ENCODE measurements at places on chromosomes 3 and 15.

- DNase-seq, result peak; percentile 42
These were observed 28.3 kb downstream of the GOLGA6A start for GRCh38 chr15:74053941-74054529.

GRCh38 chr15:69525543-69525942 lies 72.9 kb downstream of the RPLP1 start:
- DNase-seq, result no peak

- no peak for DNase-seq
These were observed 57.5 kb downstream of the MED12L start for GRCh38 chr3:151142929-151143328.

GRCh38 chr15:82105451-82106215 lies 59.8 kb upstream of the MEX3B start:
- no peak for DNase-seq

GRCh38 chr15:74322558-74323180 lies 44.8 kb downstream of the CYP11A1 start:
- DNase-seq, result peak; percentile 50

DNA sequence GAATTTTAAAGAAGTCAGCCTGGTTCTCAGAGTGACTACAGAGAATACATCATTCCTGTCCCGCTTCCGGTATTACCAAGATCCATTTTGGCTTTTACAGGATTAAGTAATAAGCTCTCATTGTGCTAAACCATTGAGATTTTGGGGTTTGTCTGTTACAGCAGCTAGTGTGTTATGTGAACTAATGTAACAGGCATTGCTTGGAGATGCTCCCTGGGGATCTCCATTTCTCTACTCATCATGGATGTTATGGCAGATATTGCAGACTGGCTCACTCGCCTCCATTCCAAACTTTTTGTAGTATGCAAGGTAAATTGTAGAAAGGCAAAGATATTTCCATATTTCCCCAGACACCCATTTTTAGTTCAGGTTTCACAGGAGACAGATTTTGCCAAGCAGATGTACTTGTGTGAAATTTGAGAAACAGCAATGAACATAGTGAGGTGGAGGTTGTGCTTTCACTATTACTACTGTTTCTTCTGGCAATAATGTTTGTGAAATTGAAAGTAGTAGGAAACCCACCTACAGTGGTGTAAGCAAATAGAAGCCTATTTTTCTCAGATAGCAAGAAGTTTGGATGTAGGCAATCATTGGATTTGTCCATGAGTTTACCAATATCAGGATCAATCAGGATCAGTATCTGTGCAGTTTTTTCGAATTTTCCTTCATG lies 177.1 kb upstream of the GALNT15 start:
- no peak for DNase-seq

DNA sequence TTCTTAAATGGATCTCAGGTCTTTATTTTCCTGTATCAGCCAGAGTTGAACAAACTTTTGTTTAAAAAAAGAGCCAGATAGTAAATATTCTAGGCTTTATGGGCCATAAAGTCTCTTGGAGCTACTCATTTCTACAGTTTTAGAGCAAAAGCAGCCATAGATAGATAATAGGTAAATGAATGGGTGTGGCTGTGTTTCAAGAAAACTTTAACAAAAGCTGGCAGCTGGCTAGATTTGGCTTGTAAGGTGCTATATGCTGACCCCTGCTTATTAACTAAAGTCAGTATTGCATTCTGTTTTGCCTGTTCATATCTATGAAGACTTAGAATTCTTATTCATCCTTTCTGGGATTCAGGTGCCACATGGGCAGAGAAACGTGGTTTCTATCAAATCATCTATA lies 29.0 kb downstream of the MFN1 start:
- DNase-seq, result no peak

DNA sequence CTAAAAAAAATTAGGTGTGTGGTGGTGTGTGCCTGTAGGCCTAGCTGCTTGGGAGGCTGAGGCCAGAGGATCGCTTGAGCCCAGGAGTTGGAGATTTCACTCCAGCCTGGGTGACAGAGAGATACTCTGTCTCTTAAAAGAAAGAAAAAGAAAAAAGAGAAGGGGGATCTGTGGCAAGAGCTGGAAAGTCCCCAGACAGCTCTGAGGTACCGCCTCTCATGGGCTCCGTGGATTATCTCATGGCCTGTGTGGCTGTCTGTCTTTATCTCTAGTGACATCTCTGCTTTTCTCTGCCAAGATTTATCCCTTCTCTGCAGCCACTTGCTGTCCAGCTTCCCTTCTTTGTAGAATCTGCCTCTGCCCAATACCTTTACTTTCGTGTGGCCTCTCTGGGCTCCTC lies 5.7 kb downstream of the EXOSC7 start:
- DNase-seq, result no peak

- no peak for DNase-seq
These were observed 6.3 kb upstream of the UBE2Q2 start for GRCh38 chr15:75836959-75837334.

GRCh38 chr15:83602021-83602420 lies 51.9 kb upstream of the ADAMTSL3 start:
- DNase-seq, result no peak

- no peak for DNase-seq
These were observed 16.8 kb downstream of the RFT1 start for GRCh38 chr3:53113293-53114010.

GRCh38 chr3:12938258-12938711 lies 96.9 kb upstream of the RPL32 start:
- no peak for DNase-seq

DNA sequence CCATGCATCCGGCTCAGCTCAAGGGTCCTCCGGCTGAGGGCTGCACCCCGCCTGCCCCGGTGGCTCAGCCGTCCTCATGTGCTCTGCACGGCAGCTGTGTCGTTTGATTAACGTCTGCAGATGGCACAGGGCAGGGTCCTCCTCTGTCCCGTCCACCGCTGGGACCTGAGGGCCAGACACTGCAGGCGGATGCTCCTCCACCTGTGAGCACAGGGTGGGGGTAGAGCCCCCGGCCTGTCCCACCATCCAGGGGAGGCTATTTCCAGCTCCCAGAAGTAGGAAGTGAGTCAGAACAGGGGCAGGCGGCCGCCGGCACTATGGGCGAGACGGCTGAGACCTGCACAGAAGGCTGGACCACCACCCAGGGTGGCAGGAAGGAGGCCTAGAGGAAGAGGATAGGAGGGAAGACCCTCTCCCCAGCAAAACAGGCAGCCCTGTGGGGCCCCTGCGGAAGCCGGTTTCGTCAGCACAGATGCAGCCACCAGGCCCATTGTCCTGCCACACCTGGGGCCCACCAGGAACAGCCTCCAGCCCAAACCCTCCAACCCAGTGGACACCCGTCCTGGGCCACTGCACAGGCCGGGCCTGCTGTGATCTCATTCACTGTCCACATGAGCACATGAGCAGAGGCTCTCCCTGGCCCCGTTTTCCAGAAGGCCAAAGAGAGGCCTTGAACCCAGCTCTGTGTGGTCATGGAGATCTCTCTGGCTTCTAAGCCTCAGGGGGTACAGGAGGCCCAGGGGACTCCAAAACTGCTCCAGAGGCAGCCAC lies 12.6 kb upstream of the PLXND1 start:
- DNase-seq, result no peak

DNA sequence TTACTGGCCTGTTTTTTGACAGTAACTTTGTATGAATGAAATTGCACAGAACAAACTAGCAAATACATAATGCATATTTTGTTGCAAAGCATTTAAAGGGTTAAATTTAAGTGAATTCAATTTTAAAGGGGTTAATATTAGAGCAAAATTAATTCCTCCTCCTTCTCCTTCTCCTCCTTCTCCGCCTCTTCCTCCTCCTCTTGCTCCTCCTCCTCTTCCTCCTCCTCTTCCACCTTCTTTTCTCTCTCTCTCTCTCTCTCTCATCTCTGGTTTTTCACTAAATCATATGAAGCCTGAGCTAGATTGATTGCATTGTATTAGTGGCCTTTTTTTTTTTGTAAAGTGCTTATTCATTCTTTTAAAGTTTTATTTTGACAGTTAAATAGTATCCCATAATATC lies 154.5 kb downstream of the THRB start:
- DNase-seq, result no peak

Measured in NCI-H2227 treated with DMSO at 0.1 percent for 48 hours (cell line).